ENCODE measurements at places on chromosomes 2 and 18. TPM values are rescaled to one million over a fixed set of nuclear protein-coding genes. Genes with fewer than 3 reads are reported as not detected.

- no peak for DNase-seq
Observed at GRCh38 chr2:144374163-144374661, 145.7 kb downstream of the ZEB2 start.

CYTIP gene
- not detected for total RNA-seq

DNA sequence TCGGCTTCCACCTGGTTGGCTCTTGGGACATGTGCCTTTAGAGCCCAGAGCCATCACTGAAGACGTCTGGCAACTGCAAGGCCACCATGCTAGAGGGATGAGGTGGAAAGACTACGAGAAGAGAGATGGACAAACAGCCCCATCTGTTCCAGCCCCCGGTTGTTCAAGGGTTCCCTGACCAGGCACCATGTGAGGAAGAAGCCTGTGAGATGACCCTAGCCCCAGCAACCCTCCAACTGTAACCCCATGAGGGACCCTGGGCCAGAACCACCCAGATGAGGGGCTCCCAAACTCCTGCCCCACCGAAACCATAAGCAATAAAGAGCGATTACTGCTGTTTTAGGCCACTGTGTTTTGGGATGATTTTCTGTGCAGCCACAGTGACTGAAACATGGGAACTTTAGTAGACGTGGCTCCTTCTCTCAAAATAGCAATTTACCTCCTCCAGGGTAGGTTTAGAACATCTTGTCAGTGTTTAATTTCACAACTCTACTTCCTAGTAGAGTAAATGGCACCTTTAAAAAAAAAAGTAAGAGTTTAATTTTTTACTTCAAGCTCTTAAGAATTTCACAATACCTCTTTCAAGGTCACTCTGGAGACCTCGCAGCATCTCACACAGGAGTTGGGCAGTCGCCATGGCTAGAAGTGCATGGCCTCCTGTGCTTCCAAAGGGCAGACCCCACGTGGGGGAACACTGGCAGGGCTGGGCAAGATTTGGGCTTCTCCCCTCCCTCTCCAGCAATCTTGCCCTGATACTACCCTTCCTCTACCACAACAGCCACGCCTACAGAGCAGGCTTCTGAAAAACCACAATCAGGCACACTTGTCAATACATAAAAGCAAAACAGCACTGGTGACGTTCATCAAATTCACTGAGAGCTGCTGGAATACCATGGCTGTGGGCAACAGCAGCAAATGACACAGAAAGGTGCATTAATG lies 48.8 kb downstream of the TMEM163 start:
- DNase-seq: no peak

DNA sequence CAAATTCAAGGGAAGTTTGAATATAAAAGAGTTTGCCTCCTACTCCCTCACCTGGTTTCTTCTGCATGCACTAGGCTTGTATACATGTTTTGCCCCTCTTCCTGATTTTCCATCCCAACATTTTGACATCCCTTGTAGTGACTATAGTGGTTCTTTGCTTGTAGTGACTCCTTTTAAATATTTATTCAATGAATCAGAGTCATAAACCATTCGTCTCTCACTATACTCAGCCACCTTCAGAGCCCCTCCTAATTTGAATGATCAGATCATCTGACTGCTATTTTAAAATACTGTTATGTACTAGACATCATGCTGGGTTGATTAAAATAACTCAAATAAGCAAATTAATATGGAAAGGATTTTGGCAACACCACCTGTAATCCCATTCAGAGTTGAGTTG lies 492.1 kb upstream of the PIK3C3 start:
- no peak for DNase-seq

CKAP2L gene
- 7.7 TPM for total RNA-seq
